Stimulated activated CD8-positive, alpha-beta memory T cell treated with anti-CD3 and anti-CD28 coated beads, Interleukin-4, amount 100 ng/mL, for 24 hours (primary cell): ENCODE measurements at places on chromosomes 1 and 21.

DNA sequence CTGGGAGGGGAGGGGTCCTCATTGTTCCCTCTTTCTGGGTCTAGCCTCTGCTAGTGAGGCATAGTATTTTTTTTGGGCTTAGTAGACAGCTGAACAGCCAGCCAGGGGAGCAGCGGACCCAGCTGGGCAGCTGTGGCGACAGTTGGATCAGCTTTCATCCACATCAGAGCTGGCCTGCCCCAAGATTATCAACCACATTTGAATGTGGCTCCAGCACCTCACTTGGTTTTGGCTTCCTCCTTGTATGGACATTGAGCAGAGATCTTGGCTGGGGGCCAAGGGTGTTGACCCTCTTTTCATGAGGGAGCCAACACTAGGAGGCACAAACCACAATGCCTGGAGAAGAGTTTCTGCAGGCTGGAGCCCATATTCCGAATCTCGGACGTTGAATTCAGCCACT, 25.0 kb downstream of the WNT4 start:
- DNase-seq = no peak

DNA sequence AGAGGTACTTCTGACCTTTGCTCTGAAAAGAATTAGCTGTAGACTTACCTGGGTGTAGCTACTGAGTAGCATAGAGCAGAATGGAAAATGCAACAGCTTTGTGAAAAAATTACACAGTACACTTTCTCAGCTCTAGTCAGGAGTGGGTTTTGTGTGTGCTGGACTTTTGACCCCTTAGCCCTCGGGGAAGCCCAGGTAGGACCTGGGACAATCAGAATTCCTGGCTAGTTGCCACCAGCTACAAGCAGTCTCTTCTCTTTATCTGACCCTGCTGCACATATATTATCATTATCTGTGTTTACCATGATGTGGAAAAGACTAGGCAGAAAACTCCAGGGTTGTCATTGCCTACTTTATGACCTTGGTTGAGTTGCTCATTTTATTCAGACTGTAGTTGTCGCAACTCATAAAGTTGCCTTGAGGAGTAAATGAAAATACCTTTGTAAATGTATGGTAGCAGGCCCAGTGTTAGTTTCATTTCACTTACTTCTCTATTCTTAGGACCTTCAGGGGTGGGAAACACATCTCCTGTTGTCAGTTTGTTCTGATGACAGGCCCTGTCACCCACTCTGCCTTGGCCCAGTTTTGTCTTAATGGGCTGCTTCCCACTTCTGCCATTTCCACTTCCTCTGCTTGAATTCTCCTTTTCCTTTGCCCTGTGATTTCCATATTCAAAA, 5.4 kb downstream of the NEK7 start:
- no peak for DNase-seq

DNA sequence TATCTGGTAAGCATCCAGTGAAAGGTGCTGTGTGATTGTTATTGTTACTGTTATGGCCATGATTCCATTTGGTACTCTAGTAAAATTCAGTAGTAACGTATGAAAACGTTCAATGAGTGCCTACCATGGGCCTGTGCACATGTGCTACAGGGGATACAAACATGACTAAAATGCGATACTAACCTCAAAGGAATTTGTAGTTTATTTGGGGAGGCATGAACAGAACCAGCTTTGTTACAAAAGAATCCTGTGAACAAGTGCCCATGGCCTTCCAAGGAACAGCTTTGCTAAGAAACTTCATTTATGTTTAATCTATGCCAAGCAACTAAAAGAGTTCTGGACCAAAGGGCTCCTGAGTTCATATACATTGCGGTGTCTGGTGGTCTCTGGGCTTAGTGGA, 28.7 kb downstream of the PTGFR start:
- DNase-seq = no peak

DNA sequence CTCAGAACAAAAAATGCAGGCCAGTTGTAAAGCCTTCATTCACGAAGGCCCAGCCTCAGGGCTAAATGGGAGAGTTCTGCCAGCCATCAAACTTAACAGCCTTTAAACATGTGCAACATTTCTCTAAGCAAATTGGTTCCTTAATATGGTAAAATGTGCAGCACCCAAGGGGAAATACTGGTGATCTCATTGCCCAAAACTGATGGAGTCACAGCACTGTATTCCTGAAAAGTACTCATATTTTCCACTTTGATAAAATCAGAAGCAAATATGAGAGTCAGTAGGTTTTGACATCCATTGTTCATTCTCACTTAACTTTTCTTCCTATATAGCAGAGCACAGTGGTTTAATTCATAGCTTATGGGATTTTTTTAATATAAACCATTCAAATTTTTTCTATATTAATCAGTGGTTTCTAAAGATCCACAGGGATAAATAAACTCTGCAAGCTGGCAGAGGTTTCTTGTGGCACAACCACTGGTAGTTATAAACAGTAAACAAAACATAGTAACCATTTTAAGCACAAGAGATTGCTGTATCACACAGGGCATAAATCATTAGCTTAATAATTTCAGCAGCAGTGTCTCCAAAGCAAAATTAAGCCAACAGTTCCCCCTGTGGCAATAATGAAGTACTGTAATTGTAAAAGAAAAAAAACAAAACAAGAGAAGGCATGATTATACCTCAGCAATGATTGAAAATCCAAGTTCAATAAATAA, 106.9 kb upstream of the LYPLAL1 start:
- no peak for DNase-seq

GRCh38 chr1:166858726-166859419, 17.2 kb downstream of the TADA1 start:
- DNase-seq = no peak

DNA sequence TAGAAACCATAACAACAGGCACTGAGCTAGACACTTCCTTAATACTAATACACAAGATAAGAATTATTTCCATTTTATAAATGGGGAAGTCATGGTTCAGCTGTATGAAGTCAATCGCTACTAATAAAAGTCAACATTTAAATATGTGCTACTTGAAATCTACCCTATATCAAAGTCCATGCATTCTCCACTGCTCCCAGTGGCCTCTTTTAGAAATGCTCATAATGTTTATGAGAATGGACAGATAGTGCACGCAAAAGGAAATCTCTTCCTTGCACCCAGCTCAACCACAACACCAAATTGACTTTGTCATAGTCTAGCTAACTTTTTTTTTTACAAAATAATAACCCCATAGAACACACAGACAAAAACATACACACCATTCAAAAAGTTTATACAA, 281.7 kb upstream of the CXADR start:
- no peak for DNase-seq

DNA sequence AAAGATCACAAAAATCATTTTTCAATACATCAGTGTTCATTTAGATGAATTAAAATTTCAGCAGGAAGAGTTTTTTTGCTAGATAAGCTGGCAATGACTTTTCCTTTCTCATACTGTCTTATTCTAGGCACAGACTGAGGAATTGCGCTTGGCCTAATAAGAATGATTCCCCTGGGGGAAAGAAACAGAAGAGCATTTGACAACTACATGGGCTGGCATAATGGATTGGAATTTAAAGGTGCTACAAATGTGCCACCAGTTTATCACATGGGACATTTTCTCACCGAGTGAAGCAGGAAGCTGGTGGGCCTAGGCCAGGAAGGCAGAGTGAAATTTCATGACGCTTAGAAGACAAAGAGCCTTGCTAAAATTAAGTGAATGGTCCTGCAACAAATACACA, 39.3 kb downstream of the CDKN2C start:
- no peak for DNase-seq

DNA sequence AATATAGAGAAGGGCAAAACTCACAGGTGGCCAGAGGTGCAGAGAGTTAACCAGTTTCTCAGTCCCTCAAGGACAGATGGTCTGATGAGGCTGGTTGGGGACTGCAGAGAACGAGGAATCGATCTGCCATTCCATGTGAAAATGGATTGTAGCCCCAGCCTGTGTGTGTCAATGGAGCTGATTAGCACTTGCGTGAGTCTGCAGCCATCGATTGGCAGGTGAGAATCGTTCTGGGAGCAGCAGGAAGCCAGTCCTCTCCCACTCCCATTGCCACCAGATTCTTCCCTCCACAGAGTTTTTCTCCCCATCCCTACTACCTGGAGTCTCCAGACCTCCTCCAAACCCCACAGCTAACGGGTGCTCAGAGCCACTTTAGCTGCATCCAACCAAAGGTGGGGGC, 18.3 kb upstream of the PSMB2 start:
- no peak for DNase-seq

- DNase-seq = no peak
Observed at GRCh38 chr1:228984646-228985631, 249.7 kb downstream of the RHOU start.

DNA sequence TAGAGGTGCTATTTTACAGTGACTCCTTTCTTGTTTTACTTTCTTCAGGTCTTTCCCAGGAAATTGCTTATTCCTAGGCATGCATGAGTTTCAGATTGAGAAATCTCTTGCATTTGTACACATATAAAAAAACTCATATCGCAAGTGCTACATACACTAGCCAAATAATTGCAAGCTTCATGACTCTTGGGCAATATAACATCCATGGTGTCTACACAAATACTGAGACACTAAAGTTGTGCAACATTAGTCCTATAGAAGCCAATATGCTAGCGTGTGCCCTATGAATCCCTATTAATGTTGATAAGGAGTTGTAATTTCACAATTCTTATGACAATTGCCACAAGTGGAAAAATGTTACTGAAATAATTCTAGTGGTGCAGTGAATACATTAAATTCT, 591.0 kb downstream of the ADGRL2 start:
- DNase-seq = no peak

DNA sequence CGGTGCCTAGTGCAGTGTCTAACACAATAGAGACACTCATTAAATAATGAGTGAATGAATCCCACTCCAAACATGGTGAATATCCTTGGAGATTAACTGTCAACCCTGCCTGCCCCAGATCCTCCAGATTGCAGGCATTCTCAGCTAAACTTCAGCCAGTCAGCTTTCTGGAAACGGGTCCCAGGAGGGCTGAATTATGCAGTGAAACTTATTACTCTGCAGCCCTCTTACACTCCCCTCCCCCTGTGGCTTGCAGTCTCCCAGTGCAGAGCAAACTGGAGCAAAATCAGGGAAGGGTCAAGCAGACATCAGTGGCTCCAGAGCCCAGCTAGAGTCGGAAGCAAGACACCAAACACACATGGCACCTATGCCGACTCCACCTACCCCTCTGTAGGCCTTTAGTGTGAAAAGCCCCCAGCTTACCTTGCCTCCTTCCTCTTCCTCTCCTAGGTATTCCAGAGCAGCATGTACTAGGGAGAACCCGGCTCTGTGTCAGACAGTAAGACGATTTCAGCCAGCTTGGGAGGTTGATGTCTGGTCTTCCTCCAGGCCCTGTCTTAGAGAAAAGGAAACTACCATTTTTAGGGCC, 6.5 kb upstream of the RGS16 start:
- no peak for DNase-seq

- DNase-seq = no peak
Observed at GRCh38 chr1:86699186-86699585, 5.2 kb upstream of the SH3GLB1 start.

- no peak for DNase-seq
Observed at GRCh38 chr1:178942285-178943198, 71.7 kb upstream of the ANGPTL1 start.
